NCI-H187 treated with DMSO at 0.1 percent for 48 hours (cell line): ENCODE measurements at places on chromosomes 12 and 14.

- DNase-seq, result no peak
Observed at GRCh38 chr12:79378496-79378895, 312.3 kb downstream of the PAWR start.

GRCh38 chr14:101224356-101225156, 321.0 kb upstream of the RTL1 start:
- DNase-seq, result no peak

DNA sequence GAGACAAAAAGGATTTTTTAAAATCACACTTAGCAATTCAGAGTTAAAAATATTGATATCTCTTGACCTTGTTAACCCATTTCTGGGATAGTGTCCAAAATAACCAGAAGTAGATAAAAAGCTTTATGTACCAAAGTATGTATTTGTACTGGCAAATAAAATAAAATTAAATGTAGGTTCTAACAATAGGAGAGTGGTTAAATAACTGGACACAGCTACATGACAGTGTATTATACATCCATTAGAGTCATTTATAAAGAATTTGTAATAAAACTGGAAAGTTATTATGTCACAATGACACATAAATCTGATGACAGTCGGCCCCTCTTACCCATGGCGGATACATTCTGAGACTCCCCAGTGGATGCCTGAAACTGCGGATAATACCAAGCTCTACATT, 34.0 kb downstream of the BMAL2 start:
- no peak for DNase-seq

DNA sequence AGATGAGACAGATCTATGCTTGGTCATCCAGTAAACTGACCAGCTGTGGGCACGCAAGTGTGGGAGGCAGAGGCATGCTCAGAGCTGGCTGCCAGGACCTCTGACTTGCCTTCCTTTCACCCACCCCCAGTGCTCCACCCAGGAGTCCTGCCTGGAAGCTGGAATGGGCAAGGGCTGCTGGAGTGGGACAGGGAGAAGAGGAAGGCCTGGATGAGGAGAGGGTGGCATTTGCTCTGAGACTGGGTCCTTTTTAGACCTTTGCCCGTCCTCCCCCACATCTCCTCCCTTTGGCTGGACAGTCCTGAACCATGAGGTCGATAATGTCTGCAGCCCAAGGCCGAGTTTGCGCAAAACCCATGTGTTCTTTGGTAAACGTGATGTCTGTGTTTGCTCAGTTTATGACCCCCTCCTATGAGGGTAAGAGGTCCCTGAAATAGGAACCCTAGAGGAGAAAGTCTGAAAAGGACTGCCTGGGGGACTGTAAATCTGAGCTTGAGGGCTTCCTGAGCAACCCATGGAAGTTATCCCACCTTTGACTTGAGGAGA, 3.8 kb upstream of the INHBE start:
- no peak for DNase-seq

GRCh38 chr14:103522649-103523574, at the start of gene CKB:
TSS of gene CKB (minus strand) at chr14:103522830. CDS start at chr14:103522493, 337 bp downstream.
- peak; percentile 32 for DNase-seq

GRCh38 chr12:116610971-116611541, 51.9 kb downstream of the MAP1LC3B2 start:
- no peak for DNase-seq

- no peak for DNase-seq
Observed at GRCh38 chr12:133233006-133233405, 2.7 kb downstream of the ANHX start.

DNA sequence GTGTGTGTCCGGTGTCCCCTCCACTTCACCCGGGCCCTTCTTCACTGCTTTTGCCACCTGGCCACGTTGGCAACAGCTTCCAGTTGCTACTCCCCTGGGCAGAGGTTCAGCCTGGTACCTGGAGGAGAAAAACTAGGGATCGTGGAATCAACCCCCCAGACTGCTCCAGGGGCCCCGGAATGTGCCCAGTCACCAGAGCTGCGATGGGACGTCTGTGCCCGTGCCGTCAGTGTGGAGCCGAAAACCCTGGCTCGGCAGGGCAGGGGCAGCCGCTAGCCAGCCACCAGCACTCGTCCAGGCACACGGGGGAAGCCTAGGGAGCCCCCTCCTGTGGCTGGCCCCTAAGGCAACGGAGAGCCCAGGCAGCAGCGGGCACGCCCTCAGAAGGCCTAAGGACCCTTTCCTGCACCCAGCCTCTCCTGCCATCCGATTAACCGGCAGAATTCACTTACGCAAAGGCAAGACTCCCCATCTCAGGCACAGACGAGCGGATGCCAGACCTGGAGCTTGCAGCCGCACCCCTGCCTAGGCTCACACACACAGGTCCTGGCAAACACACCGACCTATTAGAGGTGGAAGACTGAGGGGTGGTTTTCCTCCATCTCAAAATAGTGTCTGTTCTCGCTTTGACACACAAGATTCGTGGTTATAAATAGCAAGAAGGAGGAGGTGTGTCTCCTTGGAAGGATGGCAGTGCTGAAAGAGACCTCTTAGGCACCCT, 62.6 kb downstream of the FBXL14 start:
- no peak for DNase-seq

- no peak for DNase-seq
Observed at GRCh38 chr14:64721391-64721791, 17.2 kb downstream of the PLEKHG3 start.
